ENCODE measurements at places on chromosomes 2 and 18. TPM values are rescaled to one million over a fixed set of nuclear protein-coding genes. Genes with fewer than 3 reads are reported as not detected.
A peak's percentile ranks its signal among the peaks of the same experiment; 100 is the strongest.

ONECUT2 gene
- not detected for total RNA-seq

RGPD8 gene
- total RNA-seq: 32.4 TPM

DNA sequence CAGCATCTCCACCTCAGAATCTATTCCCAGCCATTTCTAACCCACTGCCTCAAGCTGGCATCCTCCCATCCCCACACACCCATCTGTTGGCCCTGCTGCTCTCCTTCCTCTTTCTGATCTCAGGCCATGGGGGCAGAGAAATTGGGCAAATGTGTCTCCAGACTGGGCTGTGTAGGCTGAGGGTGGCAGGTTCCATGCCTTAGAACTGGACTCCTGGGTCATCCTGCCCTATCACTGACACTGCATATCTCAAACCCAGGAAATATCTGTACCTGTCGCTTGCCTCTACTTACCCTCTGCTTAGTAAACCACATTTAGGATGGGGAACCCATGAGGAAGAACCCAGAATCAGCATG, 1.8 kb downstream of the WNT10A start:
- no peak for DNase-seq
- H3K27me3 ChIP-seq: no peaks in the 10 kb centered on the region
- no peak overlapping the region for H3K4me3 ChIP-seq
- peaks cover 66% of the 10 kb centered on the region for H3K4me1 ChIP-seq
- H3K36me3 ChIP-seq: no peaks in the 10 kb centered on the region
- H3K27ac ChIP-seq: peak overlapping the region; percentile 93

- H3K4me3 ChIP-seq: peak overlapping the region; percentile 57
- no peak for DNase-seq
- H3K27me3 ChIP-seq: peaks cover 84% of the 10 kb centered on the region
- H3K36me3 ChIP-seq: no peaks in the 10 kb centered on the region
- H3K4me1 ChIP-seq: peaks cover 34% of the 10 kb centered on the region
- no peak overlapping the region for H3K27ac ChIP-seq
These were observed 319 bp upstream of the EN1 start for GRCh38 chr2:118847762-118848172.

DNA sequence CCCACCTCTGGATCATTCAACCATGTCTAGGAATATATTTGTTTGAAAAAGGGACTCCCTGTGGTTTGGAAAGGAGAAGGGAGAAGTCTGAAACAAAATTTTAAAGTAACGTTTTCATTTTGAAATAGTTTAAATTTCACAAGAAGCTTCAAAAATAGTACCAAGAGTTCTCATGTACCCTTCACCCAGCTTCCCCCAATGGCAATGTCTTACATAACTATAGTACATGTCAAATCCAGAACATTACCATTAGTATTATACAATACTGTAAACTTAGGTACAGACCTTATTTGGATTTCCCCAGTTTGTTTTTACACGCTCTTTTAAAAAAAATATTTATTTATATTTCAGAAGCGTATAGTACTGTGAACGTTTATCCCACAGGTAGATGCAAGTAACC, 4.0 kb upstream of the LYG2 start:
- no peaks in the 10 kb centered on the region for H3K27me3 ChIP-seq
- no peak for DNase-seq
- H3K27ac ChIP-seq: no peak overlapping the region

LCT gene
- total RNA-seq: 0.22 TPM

- no peak overlapping the region for H3K4me3 ChIP-seq
- H3K27me3 ChIP-seq: no peaks in the 10 kb centered on the region
- H3K4me1 ChIP-seq: peaks cover 17% of the 10 kb centered on the region
- DNase-seq: no peak
- no peaks in the 10 kb centered on the region for H3K36me3 ChIP-seq
These were observed 139.3 kb downstream of the ACOXL start for GRCh38 chr2:110871637-110872036.

DNA sequence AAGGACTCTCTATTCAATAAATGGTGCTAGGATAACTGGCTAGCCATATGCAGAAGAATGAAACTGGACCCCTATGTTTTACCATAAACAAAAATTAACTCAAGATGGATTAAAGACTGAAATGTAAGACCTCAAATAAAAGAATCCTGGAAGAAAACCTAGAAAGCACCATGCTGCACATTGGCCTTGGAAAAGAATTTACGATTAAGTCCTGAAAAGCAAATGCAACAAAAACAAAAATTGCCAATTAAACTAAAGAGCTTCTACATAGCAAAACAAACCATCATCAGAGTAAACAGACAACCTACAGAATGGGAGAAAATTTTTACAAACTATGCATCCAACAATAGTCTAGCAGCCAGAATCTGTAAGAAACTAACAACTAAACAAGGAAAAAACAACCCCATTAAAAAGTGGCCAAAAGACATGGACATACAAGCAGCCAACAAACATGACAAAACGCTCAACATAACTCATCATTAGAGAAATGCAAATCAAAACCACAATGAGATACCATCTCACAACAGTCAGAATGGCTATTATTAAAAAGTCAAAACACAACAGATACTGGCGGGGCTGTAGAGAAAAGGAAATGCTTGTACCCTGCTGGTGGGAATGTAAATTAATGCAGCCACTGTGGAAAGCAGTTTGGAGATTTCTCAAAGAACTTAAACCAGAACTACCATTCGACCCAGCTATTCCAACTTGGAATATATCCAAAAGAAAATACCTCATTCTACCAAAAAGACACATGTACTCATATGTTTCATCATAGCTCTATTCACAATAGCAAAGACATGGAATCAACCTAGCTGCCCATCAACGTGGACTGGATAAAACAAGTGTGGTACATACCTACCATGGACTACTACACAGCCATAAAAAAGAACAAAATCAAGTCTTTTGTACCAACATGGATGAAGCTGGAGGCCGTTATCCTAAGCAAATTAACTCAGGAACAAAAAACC, 30.6 kb downstream of the SEPTIN10 start:
- H3K36me3 ChIP-seq: no peaks in the 10 kb centered on the region
- no peak overlapping the region for H3K27ac ChIP-seq
- peaks cover 1% of the 10 kb centered on the region for H3K27me3 ChIP-seq
- DNase-seq: no peak
- H3K4me1 ChIP-seq: no peaks in the 10 kb centered on the region

TBC1D8 gene
- total RNA-seq: 2.6 TPM

STK11IP gene
- 50.2 TPM for total RNA-seq

- no peaks in the 10 kb centered on the region for H3K36me3 ChIP-seq
- peaks cover 35% of the 10 kb centered on the region for H3K27me3 ChIP-seq
- H3K27ac ChIP-seq: no peak overlapping the region
These were observed 45.8 kb upstream of the EML6 start for GRCh38 chr2:54677476-54678265.

- DNase-seq: no peak
- peaks cover 15% of the 10 kb centered on the region for H3K4me1 ChIP-seq
- no peak overlapping the region for H3K4me3 ChIP-seq
- H3K27me3 ChIP-seq: no peaks in the 10 kb centered on the region
These were observed 29.6 kb downstream of the RAMP1 start for GRCh38 chr2:237889016-237889415.

- no peaks in the 10 kb centered on the region for H3K27me3 ChIP-seq
- H3K4me1 ChIP-seq: peaks cover 89% of the 10 kb centered on the region
- peak; percentile 48 for DNase-seq
- H3K4me3 ChIP-seq: peak overlapping the region; percentile 72
- H3K27ac ChIP-seq: peak overlapping the region; percentile 85
These were observed 121.4 kb upstream of the COL5A2 start for GRCh38 chr2:189300916-189301315.

GRCh38 chr2:120108749-120109148, 95.9 kb downstream of the EPB41L5 start:
- H3K4me1 ChIP-seq: peaks cover 33% of the 10 kb centered on the region
- peak overlapping the region; percentile 55 for H3K4me3 ChIP-seq
- peak overlapping the region; percentile 73 for H3K27ac ChIP-seq
- H3K27me3 ChIP-seq: no peaks in the 10 kb centered on the region

GRCh38 chr2:149915151-149915550, 327.6 kb upstream of the MMADHC start:
- no peak overlapping the region for H3K27ac ChIP-seq
- H3K4me1 ChIP-seq: no peaks in the 10 kb centered on the region
- DNase-seq: no peak
- H3K4me3 ChIP-seq: no peak overlapping the region

TDRD15 gene
- not detected for total RNA-seq

DNA sequence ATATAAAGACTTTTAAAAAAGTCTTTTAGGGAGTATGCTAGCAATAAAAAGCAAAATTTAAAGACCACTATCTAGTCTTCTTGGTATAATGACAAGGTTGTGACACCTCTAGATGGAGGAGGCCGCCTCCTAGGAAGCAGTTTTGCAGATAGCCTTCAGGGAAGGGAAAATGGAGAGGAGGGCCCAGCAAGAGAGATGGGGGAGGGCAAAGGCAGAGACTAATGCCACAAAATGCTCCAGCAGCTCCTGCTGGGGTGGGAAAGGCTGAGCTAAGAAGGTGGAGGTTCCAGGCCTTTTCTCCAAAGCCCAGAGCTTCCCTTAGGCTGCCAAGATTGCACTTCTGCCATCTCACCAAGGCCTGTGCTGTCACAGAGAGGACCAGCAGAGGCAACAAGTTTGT, 153.9 kb upstream of the THSD7B start:
- no peaks in the 10 kb centered on the region for H3K36me3 ChIP-seq
- no peaks in the 10 kb centered on the region for H3K4me1 ChIP-seq
- H3K4me3 ChIP-seq: no peak overlapping the region
- DNase-seq: no peak

DNA sequence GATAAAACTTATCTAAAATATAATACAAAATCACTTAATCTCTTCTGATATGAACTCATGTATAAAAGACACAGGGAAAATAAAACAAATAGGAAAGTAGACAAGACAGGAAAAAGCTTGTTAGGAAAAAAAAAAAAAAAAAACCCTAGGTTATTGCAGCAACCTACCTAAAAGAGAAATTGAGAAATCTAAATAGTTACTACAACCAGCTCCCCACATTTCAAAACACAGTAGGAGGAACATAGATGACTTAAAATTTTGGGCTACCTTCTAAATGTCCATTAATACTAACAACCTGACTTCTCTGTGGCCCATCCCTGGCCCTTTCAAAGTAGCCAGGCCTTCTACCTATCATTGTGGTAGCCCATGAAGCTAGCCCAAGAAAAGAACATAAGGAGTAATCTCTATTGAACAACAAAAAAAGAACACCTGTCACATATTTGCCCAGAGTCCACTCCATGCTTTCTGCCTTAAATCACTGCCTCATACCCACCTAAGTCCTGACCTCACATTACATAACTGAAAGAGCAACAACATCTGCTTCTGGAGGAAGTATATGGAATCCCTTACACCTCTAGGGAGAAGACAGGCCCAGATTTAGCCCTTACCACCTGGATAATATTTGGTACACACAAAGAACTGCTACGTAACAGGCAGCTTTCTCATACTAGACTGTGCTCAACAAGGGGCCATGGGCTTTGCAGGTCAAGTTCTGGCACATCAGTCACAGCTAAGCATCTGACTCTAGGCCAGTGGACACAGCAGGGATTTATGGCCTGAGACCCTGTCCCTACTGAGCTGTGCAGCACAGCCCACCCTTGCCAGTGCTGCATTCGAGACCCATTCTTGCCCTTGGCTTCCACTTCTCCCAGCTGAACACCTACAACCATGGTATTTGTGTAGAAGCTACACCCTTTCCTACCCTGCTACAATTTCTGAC, 8.5 kb downstream of the SUCLG1 start:
- no peak for DNase-seq
- H3K36me3 ChIP-seq: peaks cover 50% of the 10 kb centered on the region
- no peaks in the 10 kb centered on the region for H3K27me3 ChIP-seq
- no peak overlapping the region for H3K4me3 ChIP-seq
- H3K4me1 ChIP-seq: peaks cover 27% of the 10 kb centered on the region
- peak overlapping the region; percentile 52 for H3K27ac ChIP-seq

GRCh38 chr2:175399326-175399725, 217.8 kb upstream of the ATP5MC3 start:
- no peak overlapping the region for H3K4me3 ChIP-seq
- no peaks in the 10 kb centered on the region for H3K36me3 ChIP-seq
- H3K27ac ChIP-seq: no peak overlapping the region
- H3K4me1 ChIP-seq: no peaks in the 10 kb centered on the region
- H3K27me3 ChIP-seq: peaks cover 12% of the 10 kb centered on the region

HYCC2 gene
- total RNA-seq: 38.1 TPM

TXNDC2 gene
- not detected for total RNA-seq

MRPL44 gene
- 26.5 TPM for total RNA-seq

GRCh38 chr2:149544692-149545091, 42.9 kb downstream of the MMADHC start:
- H3K27me3 ChIP-seq: no peaks in the 10 kb centered on the region
- no peak for DNase-seq
- H3K36me3 ChIP-seq: no peaks in the 10 kb centered on the region
- peaks cover 8% of the 10 kb centered on the region for H3K4me1 ChIP-seq
- peak overlapping the region; percentile 74 for H3K4me3 ChIP-seq
- no peak overlapping the region for H3K27ac ChIP-seq
